ENCODE measurements at places on chromosomes 1 and 21.

DNA sequence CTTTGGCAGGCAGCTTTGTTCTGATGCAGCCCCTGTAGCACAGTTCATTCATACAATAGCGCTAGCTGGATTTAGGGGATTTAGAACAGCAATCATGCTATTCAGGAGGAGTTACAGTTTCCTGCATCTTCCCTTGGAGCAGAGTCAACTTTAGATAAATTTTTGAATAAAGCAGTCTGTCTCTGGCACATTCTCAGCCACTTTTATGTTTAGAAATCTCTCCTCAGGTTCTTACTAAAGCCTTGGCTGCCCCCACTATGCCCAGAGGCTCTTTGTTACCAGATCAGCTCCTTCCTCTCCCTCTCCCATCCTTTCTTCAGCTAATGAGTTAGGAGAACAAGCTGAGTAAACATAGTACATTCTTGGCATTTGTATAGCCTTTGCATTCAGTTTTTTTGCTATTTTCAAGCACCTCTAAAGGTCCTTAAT lies 17.0 kb upstream of the PIGC start:
- no peak overlapping the region for H3K4me3 ChIP-seq
- DNase-seq: no peak
- no peaks in the 10 kb centered on the region for H3K4me1 ChIP-seq
- H3K36me3 ChIP-seq: no peaks in the 10 kb centered on the region

DNA sequence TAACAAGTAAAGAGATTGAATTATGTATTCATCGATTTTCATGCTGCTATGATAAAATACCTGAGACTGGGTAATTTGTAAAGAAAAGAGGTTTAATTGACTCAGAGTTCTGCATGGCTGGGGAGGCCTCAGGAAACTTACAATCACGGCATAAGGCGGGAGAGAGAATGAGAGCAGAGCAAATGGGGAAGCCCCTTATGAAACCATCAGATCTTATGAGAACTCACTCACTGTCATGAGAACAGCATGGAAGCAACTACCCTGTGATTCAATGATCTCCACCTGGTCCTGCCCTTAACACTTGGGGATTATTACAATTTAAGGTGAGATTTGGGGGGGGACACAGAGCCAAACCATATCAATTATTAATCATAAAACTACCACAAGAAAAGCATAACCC lies 3.3 kb upstream of the GBP3 start:
- H3K36me3 ChIP-seq: no peaks in the 10 kb centered on the region
- no peak overlapping the region for H3K27ac ChIP-seq
- no peak for DNase-seq
- no peak overlapping the region for H3K4me3 ChIP-seq
- no peaks in the 10 kb centered on the region for H3K27me3 ChIP-seq

- H3K36me3 ChIP-seq: no peaks in the 10 kb centered on the region
- H3K4me3 ChIP-seq: no peak overlapping the region
- DNase-seq: no peak
- no peak overlapping the region for H3K27ac ChIP-seq
These were observed 111.6 kb upstream of the GADD45A start for GRCh38 chr1:67573311-67573872.

GRCh38 chr1:172770071-172770470 lies 111.2 kb downstream of the FASLG start:
- H3K36me3 ChIP-seq: no peaks in the 10 kb centered on the region
- H3K4me3 ChIP-seq: no peak overlapping the region
- DNase-seq: no peak
- H3K27ac ChIP-seq: no peak overlapping the region

DNA sequence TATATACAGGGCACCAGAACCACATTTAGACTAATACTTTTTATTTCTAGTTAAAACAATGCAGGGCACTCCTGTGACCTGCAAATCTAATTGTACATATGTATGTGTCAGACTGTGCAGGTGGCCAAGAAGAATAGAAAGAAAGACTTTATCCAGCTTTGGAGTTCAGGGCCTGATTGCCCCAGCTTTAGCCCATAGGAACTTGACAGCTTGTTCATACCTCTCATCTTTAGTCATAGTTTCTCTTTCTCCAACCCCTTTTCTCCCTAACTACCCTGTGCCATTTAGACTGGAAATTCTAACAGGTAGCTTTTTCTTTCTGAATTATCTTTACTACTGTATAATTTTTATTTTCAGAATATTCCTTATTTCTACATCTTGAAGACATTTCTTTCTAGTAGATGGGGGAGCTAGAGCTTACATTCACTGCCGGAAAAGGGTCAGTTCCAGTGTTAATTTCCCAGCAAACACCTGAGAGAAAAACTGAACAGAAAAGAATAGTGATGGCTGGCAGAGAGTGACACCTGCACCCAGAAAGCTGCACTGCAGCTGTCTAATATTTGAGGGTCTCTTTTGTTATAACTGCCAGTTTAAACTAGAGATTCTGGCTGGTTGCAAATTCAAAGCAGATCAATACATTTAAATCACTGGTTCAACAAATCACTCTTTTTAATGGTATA lies 8.4 kb downstream of the YBX1 start:
- H3K27me3 ChIP-seq: no peaks in the 10 kb centered on the region
- H3K27ac ChIP-seq: no peak overlapping the region
- peaks cover 32% of the 10 kb centered on the region for H3K4me1 ChIP-seq
- no peaks in the 10 kb centered on the region for H3K36me3 ChIP-seq
- DNase-seq: no peak

DNA sequence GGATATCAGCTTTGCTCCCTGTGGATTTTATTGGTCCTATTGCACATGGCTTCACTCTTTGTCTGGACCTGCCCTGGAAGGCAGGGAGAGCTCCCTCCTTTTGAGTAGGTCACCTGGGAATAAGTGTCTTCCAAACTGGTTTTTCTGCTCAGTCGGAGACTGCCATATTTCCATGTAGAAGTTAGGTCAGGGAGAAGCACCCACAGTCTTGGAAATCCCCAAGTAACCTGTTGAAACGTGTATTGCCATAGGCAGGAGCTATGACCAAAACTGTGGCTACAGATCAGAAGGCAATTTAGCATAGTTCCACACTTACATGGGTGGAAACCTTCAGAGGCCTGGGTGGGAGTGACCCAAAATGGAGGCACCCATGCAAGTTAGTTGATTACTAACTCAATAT lies 3.5 kb upstream of the GNG12 start:
- no peak overlapping the region for H3K27ac ChIP-seq
- H3K27me3 ChIP-seq: no peaks in the 10 kb centered on the region
- H3K4me3 ChIP-seq: no peak overlapping the region
- peaks cover 45% of the 10 kb centered on the region for H3K4me1 ChIP-seq

DNA sequence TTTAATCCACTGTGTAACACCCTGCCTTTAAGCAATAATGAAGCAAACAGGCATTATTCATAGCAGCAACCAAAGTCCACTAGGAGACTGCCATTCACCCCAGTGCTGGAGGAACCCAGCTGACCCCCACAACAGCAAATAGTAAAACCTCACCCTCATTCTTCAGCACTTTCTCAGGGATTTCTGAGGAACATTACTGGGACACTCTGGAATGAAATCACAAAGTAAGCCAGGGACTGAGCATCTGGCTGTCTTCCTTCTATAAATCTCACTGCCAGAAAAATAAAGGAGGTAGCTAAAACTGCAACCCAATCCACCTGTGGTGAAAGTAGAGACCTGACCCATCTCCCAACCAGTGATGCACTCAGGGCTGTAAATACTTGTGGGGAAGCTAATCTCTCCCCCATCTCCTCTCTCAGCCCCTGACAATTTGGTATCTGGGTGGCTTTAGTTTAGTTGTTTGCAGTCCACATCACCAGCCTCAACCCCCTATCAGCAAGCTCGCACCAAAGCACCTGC lies 47.1 kb downstream of the COL6A1 start:
- peaks cover 11% of the 10 kb centered on the region for H3K4me1 ChIP-seq
- no peak overlapping the region for H3K4me3 ChIP-seq
- DNase-seq: no peak
- no peaks in the 10 kb centered on the region for H3K36me3 ChIP-seq
- peak overlapping the region; percentile 51 for H3K27ac ChIP-seq
- no peaks in the 10 kb centered on the region for H3K27me3 ChIP-seq

DNA sequence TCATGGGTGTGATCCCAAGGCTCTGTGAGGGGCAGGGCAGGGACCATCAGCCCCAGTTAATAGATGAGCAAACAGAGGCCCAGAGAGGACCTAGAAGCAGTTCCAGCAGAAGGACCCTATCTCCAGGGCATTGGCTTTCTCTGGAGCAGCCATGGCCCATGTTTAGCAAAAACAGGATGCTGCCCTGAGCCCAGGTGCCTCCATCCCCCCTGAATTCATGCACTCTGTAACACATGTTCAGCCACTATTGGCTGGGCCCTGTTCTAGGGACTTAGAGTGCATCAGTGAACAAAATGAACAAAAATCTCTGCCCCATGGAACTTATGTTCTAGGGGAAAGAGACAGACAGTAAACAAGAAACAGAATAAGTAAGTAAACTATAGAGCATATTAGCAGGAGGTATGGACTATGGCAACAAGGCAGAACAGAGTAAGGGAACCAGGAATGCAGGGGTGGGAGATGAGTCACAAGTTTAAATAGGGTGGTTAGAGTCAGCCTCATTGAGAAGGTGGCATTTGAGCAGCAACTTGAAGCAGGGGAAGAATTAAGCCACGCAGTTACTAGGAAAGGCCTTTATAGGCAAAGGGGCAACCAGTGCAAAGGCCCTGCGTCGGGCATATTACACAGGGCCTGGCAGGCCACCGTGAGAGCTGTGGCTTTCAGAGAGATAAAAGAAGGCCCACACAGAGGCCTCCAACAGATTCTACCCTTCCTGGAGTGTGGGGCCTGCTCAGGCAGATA lies 185.9 kb upstream of the EDN2 start:
- no peak overlapping the region for H3K4me3 ChIP-seq
- DNase-seq: no peak
- no peak overlapping the region for H3K27ac ChIP-seq
- H3K36me3 ChIP-seq: no peaks in the 10 kb centered on the region
- peaks cover 2% of the 10 kb centered on the region for H3K4me1 ChIP-seq

GRCh38 chr1:54581621-54582035 lies 33.6 kb downstream of the ACOT11 start:
- H3K4me1 ChIP-seq: peaks cover 51% of the 10 kb centered on the region
- no peaks in the 10 kb centered on the region for H3K36me3 ChIP-seq

DNA sequence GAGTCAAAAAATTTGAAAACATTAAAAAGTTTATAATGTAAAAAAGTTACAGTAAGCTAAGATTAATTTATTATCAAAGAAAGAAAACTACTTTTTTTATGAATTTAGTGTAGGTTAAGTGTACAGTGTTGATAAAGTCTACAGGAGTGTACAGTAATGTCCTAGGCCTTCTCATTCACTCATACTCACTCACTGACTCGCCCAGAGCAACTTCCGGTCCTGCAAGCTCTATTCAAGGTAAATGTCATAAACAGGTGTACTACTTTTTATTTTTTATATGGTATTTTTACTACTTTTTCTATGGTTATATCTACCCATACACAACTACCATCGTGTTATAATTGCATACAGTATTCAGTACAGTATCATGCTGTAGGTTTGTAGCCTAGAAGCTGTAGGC lies 49.6 kb downstream of the TBX19 start:
- no peaks in the 10 kb centered on the region for H3K36me3 ChIP-seq
- no peak for DNase-seq
- H3K4me1 ChIP-seq: no peaks in the 10 kb centered on the region
- H3K27me3 ChIP-seq: no peaks in the 10 kb centered on the region

DNA sequence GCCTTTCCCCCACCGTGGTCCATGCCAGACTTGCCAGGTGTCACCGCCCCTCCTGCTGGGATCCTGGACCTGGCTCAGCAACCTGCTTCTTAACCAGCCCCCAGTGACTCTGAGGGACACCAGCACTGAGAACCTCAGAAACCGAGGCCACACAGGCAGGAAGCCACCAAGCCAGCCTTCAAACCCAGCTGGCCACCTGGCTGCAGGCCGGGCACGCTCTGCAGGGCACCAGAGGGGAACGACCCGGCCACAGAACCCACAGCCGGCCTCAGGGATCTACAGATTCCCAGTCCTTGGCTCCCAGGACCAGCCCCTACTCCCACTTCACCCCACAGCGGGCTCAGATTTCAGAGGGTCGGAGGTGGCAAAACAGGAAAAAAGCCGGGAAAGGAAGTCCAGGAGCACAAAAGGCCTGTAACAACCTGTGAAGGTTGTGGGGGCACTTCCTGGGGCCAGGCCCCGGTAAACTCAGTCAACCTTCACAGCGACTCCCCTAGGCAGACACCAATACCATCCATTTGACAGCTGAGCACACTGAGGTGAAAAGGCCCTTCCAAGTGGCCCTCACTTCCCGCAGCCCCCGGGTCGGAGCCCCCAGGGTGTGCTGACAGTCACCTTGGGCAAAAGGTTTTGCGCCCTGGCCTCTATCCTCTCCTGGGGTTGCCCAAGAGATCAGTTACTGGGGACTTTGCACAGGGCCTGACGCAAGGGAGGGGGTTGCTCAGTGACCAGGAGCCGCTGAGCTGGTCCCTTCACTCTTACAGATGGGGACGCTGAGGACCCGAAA lies 14.1 kb downstream of the RUNX3 start:
- H3K27ac ChIP-seq: no peak overlapping the region
- H3K4me3 ChIP-seq: no peak overlapping the region
- DNase-seq: no peak
- H3K4me1 ChIP-seq: peaks cover 35% of the 10 kb centered on the region
- no peaks in the 10 kb centered on the region for H3K27me3 ChIP-seq
- no peaks in the 10 kb centered on the region for H3K36me3 ChIP-seq

DNA sequence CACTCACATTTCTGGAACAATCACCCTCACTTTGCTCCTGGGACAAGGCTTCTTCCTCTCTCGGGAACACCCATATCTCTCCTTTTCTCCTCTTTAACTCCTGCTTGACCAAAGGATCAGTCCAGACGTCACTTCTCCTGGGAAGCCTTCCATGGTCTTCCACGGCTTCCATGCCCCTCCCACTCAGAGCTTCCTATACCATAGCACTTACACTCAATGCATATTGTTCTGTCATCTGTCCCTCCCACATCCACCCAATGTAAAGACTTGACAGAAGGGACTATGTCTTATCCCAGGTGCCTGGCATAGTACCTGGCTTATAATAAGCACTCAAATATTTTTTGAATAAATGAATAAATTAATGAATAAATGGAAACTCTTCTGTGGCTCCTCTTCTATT lies 28.2 kb downstream of the CD34 start:
- peaks cover 14% of the 10 kb centered on the region for H3K4me1 ChIP-seq
- H3K36me3 ChIP-seq: no peaks in the 10 kb centered on the region
- no peak overlapping the region for H3K4me3 ChIP-seq
- DNase-seq: no peak

- H3K4me3 ChIP-seq: no peak overlapping the region
- no peak for DNase-seq
- H3K27me3 ChIP-seq: no peaks in the 10 kb centered on the region
These were observed 1317.0 kb downstream of the MRPL39 start for GRCh38 chr21:24290151-24290833.

Measured in thoracic aorta (tissue), 2 donors.